ENCODE measurements at places on chromosomes 11 and 22.

GRCh38 chr11:1109918-1110705 is 35.4 kb downstream of the MUC2 start:
- DNase-seq = no peak

DNA sequence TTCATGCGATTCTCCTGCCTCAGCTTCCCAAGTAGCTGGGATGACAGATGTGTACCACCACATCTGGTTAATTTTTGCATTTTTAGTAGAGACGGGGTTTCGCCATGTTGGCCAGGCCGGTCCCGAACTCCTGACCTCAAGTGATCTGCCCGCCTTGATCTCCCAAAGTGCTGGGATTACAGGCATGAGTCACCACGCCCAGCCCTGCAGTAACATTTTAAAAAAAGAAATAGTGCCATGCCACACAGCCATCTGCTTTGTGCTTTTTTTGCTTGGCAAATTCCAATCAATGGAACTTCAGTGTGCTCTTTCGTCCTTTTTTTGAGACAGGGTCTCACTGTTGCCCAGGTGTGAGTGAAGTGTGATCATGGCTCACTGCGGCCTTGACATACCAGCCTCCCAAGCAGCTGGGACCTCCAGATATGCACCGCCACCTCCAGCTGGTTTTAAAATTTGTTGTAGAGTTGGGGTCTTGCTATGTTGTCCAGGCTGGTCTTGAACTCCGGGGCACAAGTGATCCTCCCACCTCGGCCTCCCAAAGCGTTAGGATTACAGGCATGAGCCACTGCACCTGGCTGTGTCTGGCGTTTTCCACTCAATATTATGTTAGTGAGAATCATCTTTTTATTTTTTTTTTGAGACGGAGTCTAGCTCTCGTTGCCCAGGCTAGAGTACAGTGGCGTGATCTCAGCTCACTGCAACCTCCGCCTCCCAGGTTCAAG is 1.8 kb upstream of the CHADL start:
- no peak for DNase-seq

DNA sequence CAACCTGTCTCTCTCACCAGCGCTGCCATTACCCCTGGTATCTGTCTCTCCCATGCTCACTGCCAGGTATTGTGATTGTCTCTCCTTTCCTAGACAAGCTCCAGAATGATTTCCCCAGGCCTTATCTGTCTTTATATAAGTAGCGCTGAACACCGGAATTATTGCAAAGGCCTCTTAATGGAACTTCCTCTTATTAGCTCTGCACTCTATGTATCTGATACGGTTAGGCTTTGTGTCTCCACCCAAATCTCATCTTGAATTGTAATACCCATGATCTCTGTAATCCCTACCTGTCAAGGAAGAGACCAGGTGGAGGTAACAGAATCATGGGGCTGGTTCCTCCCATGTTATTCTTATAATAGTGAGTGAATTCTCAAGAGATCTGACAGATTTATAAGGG is 39.3 kb downstream of the DDI1 start:
- DNase-seq = no peak

GRCh38 chr11:94544646-94545263 is 1.0 kb downstream of the FUT4 start:
- peak; percentile 18 for DNase-seq

- DNase-seq = no peak
These were observed 44.0 kb downstream of the SERPINH1 start for GRCh38 chr11:75606099-75606498.

- DNase-seq = no peak
These were observed 18.1 kb downstream of the DGCR2 start for GRCh38 chr22:19103880-19104821.

DNA sequence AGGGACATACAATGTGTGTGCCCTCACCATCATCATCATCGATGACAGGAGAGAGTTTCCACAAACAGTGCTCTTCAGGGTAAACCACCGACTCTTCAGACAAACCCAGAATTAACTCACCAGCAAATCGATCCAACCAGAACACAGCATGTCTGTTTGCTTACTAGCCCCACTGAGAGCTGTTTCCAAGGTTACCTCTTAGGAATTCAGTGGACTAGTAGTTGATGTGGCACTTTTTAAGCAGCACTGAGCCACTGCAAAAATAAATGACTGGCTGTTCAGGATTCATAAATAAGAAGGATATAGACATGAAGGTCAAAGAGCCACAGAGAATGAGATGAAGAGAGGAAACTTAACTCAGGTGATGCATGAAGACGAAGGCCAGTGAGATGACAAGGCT is 83.1 kb downstream of the PARVA start:
- DNase-seq = no peak

GRCh38 chr22:36921309-36922104 is 8.1 kb downstream of the CSF2RB start:
- no peak for DNase-seq

DNA sequence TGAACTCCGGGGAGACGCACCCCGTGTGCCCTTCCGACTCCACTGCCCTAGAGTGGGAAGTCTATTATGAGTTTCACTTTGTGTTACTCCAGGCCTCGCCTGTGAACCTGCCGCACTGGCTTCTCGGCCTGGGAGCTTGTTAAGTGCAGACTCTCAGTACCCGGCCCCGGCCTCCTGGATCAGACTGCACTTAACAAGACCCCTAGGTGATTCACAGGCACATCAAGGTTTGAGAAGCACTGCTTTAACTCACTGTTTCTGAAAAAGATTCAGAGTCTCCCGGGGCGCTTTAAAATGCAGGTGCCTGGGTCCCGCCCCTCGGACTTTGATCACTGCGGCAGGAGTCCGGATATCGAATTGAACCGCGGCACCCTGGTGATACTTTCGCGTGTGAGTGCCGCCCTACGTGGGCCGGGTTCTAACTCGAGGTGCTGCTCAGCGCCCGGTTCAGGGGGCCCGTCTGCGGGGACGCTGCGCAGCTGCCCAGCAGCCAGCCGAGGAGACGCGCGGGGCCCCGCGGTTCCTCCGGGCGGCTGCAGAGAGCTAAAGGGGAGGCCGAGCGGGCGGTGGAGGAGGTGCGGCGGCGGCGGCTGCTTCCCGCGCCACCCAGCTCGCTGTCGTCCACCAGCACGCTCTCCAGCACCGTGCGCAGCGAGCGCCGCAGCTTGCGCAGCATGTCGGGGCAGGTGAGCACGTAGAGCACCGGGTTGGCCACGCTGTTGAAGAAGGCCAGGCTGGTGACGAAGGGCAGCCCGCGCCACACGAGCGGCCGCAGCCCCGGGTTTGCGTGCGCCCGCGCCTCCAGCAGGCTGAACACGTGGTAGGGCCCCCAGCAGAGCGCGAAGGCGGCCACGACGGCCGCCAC is 3.4 kb downstream of the PTGDR2 start:
- DNase-seq = no peak

GRCh38 chr22:23892130-23892529 is 2.1 kb upstream of the MIF start:
- no peak for DNase-seq

DNA sequence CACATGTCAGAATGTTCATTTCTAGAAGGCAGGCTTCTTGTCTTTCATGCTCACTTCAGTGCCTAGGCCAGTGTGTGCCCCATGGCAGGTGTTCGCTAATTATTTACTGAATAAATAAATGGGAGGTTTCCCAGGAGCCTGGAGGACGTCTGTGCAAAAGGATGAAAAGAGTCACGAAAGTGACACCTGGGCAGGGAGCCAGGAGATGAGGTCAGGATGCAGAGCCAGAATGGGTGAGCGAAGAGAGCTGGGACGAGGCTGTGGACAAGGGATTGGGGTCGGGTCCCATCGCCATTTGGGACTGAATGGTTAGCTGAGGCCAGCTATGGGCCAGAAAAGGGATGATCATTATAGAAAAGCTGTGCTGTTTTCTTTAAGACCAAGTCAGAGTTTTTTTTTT is 560.4 kb downstream of the TBC1D22A start:
- no peak for DNase-seq

- no peak for DNase-seq
These were observed 67.7 kb downstream of the SNX19 start for GRCh38 chr11:130848361-130849214.

GRCh38 chr11:31397239-31397834 is 27.7 kb downstream of the DNAJC24 start:
- DNase-seq = peak; percentile 7

GRCh38 chr11:59180907-59181306 is 9.0 kb downstream of the DTX4 start:
- DNase-seq = no peak

- no peak for DNase-seq
These were observed 41.8 kb upstream of the AMPD3 start for GRCh38 chr11:10413268-10413667.

DNA sequence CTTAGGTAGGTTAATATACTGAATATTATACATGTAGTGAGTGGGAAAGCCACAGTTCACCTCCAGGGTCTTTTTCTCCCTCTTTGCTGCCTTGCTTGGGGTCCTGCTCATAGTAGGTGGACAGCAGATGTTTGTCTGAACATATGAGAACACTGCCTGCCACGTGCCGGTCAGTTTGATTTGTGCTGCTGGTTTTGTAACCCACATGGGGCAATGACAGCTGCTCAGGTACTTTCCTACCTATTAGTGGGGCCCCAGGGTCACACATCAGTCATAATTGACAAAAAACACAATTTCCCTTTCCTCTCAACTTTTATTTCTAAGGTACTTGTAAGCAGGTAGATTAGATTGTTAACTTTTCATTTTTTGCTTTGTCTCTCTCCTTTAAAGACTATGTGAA is 43.8 kb downstream of the BMAL1 start:
- DNase-seq = no peak

GRCh38 chr22:32308934-32309333 is 48.7 kb upstream of the RFPL3 start:
- no peak for DNase-seq

GRCh38 chr22:20576445-20576816 is 69.0 kb downstream of the MED15 start:
- DNase-seq = no peak

DNA sequence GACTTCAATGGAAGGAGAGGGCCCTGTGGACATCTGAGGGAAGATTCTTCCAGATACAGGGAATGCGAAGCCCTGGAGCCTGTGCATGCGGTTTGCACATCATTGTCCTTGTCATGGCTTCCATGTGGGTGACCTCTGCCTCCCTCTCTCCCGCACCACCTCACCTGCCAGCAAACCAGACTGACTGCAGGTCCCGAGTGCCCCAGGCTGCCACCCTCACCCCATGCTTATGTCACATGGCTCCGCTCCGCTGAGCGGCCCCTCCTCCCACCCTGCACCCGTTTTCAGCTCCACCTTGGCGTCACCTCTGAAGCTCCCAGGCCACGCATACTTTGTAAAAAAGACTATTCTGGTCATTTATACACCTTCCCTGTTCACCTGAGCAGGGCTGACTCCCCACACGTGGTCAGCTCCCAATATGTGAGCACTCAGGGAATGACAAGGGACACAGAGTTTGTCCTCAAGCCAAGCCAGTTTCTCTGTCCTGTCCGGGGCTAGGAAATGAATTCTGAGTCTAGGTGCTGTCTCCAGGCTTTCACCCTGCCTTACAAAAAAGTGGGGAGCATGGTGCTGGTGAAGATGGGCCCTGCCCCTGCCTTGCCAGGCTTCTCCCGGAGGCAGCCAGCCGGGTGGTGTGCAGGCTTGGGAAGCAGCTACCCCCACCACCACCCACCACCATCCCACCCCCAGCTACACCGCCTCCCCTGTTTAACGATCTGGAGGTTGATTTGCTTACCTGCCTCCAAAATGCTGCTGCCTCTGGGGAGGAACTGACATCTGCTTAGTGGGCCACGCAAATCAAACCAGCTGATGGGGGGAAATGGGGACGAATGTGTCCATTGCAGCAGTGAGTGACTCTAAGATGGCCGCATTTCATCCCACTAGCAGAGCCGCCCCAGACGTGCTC is 32.7 kb downstream of the FAM83F start:
- DNase-seq = no peak

GRCh38 chr22:46902998-46903916 is 140.8 kb downstream of the TBC1D22A start:
- DNase-seq = no peak

DNA sequence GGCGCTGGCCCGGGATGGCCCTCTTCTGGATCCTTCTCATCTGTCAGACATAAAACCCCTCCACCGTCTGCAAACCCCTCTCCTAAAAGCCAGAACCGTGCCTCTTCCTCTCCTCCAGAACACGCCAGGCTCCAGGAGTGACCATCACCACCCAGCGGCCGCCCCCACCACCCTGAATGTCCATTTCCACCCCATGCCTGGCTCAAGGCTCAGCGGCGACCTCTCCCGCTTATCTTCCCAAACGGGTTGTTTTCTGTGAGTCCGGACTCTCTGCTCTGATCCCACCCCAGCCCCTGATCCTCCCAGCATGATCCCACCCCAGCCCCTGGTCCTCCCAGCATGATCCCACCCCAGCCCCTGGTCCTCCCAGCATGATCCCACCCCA is 37.6 kb downstream of the CELSR1 start:
- DNase-seq = no peak

GRCh38 chr11:1924646-1925372 is 5.3 kb downstream of the TNNT3 start:
- DNase-seq = no peak

Measured in RCC 7860 (cell line).